ENCODE measurements at places on chromosomes 7 and 10. TPM values are rescaled to one million over a fixed set of nuclear protein-coding genes. Genes with fewer than 3 reads are reported as not detected.

GRCh38 chr7:107353701-107354100 is 116.2 kb upstream of the GPR22 start:
- peaks cover 3% of the 10 kb centered on the region for H3K36me3 ChIP-seq
- DNase-seq = no peak
- H3K27me3 ChIP-seq = no peaks in the 10 kb centered on the region
- H3K27ac ChIP-seq = no peak overlapping the region
- no peaks in the 10 kb centered on the region for H3K4me1 ChIP-seq

GRCh38 chr7:121795736-121796135 is 77.2 kb upstream of the PTPRZ1 start:
- H3K36me3 ChIP-seq = no peaks in the 10 kb centered on the region
- H3K4me1 ChIP-seq = no peaks in the 10 kb centered on the region
- no peak overlapping the region for H3K4me3 ChIP-seq
- DNase-seq = no peak
- no peaks in the 10 kb centered on the region for H3K27me3 ChIP-seq

DNA sequence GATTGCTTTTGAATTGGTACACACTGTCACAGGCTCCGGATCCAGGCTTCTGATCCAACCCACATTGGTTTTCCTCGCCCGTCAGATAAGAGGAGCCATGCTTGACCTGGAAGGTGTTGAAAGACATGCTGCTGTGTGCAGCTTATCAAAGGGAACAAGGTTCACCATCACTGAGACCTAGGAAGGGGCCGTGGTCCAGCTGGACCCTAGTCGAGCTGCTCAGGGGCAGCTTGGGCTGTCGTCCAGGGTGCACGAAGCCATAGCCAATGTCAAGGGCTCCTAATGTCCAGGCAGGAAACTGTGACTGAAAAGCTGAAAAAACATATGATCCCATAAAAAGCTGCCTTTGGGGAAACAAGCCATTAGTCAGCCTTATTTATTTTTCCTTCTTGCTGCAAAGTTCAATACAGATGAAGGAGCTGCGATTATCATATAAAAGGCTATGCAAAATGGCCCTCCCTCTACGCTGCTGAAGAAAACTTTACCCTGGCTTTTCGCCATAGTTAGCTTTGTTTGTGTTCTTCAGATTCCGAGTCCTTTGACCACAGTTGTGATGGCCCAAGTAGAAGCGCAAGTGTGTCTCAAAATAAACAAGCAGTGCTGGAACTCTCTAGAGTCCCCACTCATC is 118.0 kb downstream of the CREB5 start:
- no peaks in the 10 kb centered on the region for H3K36me3 ChIP-seq
- no peaks in the 10 kb centered on the region for H3K27me3 ChIP-seq
- no peak overlapping the region for H3K27ac ChIP-seq
- H3K4me1 ChIP-seq = no peaks in the 10 kb centered on the region
- DNase-seq = no peak
- no peak overlapping the region for H3K4me3 ChIP-seq

DNA sequence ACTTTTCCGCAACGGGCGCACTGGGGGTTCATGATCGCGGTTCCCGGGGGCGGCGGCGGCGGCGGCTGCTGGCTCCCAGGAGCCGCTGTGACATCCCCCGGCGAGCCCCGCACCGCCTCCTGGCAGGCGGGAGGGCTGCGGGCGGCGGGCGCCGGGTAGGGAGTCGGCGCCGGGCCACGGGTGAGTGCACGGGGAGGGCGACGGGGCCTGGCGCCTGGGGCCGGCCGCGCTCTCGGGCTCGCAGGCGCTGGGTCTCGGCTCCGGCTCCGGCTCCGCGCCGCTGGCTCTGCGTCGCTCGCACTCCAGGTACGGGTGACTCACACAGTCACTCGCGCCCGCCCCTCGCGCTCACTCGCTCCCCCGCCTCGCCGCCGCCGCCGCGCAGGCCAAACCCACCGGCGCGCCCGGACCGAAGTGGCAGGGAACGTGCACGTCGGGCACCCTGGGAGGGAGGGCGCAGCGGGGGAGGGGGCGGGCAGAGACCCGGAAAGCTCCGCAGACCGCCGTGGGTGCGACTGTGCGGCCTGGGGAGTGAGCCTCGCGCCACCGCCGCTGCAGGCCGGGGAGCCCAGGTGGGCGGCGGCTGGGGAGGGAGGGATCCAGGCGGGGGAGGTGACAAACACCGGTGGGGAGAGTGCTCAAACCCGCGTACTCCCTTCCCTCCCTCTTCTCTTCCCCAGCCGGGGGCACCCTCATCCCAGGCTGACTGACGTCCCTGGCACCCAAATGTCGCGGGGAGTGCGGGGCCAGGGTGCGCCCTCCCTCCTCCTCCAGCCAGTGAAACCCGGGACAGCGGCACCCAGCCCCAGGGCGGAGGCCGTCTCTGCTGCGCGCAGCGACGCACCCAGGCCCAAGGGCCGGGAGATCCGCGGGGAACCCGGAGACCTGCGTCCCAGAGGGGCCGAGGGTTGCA is 276.9 kb upstream of the NEBL start:
- H3K4me3 ChIP-seq = no peak overlapping the region
- DNase-seq = no peak
- peaks cover 46% of the 10 kb centered on the region for H3K27me3 ChIP-seq
- no peak overlapping the region for H3K27ac ChIP-seq

Gene EGFR
- not detected for polyA plus RNA-seq

Gene EVX1
- not detected for polyA plus RNA-seq
